Neural crest cell (in vitro differentiated cells): ENCODE measurements at places on chromosomes 3 and 15.

DNA sequence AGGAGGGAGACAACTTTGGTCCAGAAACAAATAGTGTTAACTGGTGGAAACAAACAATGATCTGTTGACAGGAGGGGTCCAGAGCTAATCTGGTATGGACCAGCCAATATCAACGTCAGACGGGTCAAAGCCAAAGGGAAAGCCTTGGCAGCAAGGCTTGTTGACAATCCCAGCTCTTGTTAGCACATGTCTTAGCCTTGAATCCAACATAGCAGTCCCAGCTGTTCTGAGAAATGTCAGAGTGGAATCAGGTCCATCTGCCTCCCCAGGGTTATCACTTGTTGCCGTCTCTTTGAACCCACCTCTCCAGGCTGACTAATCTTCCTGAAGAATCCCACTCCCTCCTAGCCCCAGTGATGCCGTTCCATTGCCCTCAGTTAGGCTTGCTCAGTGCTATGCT lies 404.6 kb upstream of the MCTP2 start:
- no peaks in the 10 kb centered on the region for H3K36me3 ChIP-seq
- peaks cover 18% of the 10 kb centered on the region for H3K4me1 ChIP-seq
- DNase-seq: no peak
- H3K27ac ChIP-seq: no peak overlapping the region
- H3K4me3 ChIP-seq: no peak overlapping the region

DNA sequence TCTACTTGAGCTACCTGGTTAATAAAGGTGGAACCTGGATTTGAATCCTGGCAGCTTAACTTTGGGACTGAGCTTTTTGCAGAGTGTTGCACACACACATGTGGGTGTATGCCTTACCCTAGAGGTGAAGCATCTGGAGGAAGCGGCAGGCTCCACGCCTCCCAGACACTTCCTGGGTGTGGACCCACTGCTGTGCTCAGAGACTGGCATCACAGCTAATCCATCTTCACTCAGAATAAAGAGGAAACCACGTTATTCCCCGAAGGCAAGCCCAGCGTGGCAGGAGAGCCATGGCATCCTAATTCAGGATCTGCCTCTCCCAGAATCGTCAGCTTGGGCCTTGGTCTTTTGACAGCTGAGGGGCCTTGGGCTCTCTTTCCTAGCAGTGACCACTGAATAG lies 25.5 kb downstream of the CCDC13 start:
- H3K36me3 ChIP-seq: no peaks in the 10 kb centered on the region
- no peak overlapping the region for H3K27ac ChIP-seq
- no peaks in the 10 kb centered on the region for H3K4me1 ChIP-seq
- no peaks in the 10 kb centered on the region for H3K27me3 ChIP-seq

DNA sequence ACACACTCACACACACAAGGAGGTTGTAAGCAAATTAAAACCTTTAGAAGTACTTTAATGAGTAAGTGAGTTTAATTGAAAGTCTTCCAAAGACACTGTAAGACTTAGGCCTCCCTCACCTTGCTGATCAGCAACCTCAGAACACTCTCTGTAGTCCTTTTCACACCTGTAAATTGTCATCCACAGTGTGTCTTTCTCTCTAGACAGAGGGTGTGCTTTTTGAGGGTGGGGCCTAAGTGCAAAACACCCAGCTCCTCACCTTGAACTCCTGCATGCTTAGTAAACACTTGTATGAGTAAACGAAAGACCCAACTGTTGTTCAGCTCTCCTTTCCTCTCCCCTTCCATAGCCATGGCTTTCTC lies 183.2 kb upstream of the IL12A start:
- no peak overlapping the region for H3K27ac ChIP-seq
- no peak overlapping the region for H3K4me3 ChIP-seq
- no peaks in the 10 kb centered on the region for H3K27me3 ChIP-seq
- H3K36me3 ChIP-seq: no peaks in the 10 kb centered on the region

DNA sequence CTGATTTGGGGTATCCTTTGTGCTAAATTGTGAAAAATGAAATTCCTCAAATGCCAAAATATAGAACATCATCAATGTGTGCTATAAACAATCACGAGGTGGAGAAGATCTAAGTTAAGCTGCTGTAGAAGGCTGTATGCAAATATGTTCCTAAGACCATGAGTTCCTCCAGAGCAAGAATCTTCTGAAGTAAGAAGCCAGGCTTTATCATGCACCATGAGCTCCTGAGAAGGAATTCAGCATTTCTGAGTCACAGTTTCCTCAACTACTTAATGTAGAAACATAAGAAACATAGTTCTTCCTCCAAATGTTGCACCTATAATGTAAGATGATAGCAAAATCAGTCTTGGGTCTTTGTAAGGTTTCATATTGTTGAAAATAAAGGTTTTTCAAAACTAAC lies 241.7 kb upstream of the MDFIC2 start:
- no peaks in the 10 kb centered on the region for H3K4me1 ChIP-seq
- H3K36me3 ChIP-seq: no peaks in the 10 kb centered on the region
- no peak for DNase-seq
- no peak overlapping the region for H3K27ac ChIP-seq
- H3K27me3 ChIP-seq: no peaks in the 10 kb centered on the region

DNA sequence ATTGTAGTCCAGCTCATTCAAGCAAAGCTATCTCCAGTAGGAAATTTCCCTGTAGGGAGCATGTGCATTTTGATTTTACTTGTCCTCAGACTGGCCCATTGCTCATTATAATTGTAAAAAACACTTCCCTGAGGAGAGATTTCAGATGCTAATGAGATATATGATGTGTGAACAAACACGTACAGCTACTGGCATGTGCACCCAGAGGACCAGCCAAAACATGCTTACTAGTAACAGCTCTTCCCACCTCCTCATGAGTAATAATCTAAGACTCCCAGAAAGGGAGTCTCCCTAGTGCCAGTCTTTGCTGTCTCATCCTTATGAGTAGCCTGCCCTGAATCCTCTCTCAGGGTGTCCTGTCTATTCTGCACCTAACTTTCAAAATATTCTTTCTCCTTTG lies 43.4 kb downstream of the FBXO22 start:
- no peaks in the 10 kb centered on the region for H3K4me1 ChIP-seq
- H3K27me3 ChIP-seq: no peaks in the 10 kb centered on the region
- DNase-seq: no peak
- no peaks in the 10 kb centered on the region for H3K36me3 ChIP-seq
- no peak overlapping the region for H3K27ac ChIP-seq
- H3K4me3 ChIP-seq: no peak overlapping the region

DNA sequence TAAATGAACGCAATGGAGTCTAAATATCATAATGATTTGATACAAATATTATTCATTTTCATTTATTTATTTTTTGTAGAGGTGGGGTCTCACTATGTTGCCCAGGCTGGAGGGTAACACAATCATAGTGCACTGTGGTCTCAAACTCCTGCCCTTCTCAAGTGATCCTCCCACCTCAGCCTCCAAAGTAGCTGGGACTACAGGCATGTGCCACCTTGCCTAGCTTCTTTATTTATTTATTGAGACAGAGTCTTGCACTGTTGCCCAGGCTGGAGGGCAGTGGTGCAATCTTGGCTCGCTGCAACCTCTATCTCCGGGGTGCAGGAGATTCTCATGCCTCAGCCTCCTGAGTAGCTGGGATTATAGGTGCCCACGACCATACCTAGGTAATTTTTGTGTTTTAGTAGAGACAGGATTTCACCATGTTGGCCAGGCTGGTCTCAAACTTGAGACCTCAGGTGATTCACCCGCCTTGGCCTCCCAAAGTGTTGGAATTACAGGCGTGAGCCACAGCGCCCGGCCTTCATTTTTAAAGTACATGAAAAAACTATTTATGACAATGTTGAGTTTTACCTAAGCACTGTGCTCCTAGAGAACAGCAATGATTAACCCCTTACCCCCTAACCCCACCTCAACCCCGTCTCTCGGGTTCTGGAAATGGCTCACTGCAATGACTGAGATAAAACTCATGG lies 4.0 kb upstream of the AEN start:
- H3K4me3 ChIP-seq: no peak overlapping the region
- peaks cover 35% of the 10 kb centered on the region for H3K4me1 ChIP-seq
- peaks cover 11% of the 10 kb centered on the region for H3K27me3 ChIP-seq
- H3K27ac ChIP-seq: no peak overlapping the region
- no peaks in the 10 kb centered on the region for H3K36me3 ChIP-seq

DNA sequence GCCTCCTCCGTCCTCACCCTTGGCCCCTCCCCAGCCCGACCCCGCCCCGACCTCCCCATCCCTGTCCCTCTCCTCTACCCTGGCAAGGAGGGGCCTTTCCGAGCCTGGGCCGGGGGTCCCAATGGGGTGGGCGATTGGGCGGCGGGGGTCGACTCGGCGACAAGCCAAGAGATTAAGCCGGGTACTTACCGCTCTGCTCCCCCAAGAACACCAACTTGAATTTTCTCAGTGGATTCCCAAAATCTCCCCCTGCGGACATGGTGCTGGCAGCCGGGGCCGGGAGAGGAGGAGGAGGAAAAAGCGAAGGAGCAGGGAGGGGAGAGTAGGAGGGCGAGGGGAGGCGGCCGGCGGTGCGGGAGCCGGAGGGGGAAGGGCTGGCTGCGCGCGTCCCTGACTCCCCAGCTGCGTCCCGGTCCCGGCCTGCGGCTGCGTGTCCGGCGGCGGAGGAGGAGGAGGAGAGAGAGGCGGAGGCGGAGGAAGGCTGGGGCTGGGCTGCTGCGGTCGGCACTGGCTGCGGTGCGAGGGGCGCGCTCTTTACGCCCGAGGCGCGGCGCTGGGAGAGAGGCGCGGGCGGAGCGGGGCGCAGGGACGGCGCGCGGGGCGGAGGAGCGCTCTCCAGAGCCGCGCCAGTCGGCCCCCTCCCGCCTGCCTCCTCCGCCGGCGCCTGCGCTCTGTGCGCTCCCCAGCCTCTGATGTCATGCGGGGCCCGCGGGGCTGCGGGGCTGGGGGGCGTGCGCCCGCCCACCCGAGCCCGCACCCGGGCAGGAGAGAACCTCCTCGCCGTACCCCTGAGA lies at the start of gene RAB6B:
RAB6B (minus strand) TSS at position 675 of the 794 bp plus-strand sequence; CDS start at position 259, 416 bp downstream.
- H3K36me3 ChIP-seq: no peaks in the 10 kb centered on the region
- peak; percentile 45 for DNase-seq
- H3K4me1 ChIP-seq: peaks cover 4% of the 10 kb centered on the region
- H3K27ac ChIP-seq: peak within 1 kb of the TSS; percentile 35

DNA sequence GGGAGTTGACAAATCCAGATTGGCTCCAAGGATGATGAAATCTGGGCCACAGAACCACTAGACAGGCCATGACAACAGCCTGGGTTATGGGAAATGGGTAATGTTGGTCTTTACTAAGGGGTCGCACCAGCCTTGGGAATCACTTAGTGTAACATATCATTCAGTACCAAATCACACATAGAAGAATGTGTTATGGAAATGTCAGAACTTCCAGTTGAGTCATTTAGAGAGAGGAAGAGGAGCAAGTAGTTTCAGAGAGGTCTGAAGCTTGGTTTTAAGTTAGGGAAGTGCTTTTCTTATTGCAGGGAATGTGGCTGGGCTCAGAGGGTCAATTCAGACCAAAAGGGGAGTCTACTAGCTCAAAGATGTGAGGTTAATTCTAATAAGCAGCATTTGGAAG lies 241.6 kb upstream of the ZPLD1 start:
- DNase-seq: no peak
- H3K4me3 ChIP-seq: no peak overlapping the region
- no peak overlapping the region for H3K27ac ChIP-seq
- H3K4me1 ChIP-seq: no peaks in the 10 kb centered on the region
- no peaks in the 10 kb centered on the region for H3K36me3 ChIP-seq

GRCh38 chr3:8856071-8856470 lies 86.7 kb upstream of the OXTR start:
- peaks cover 5% of the 10 kb centered on the region for H3K36me3 ChIP-seq
- H3K4me1 ChIP-seq: no peaks in the 10 kb centered on the region
- no peaks in the 10 kb centered on the region for H3K27me3 ChIP-seq
- DNase-seq: no peak
- H3K4me3 ChIP-seq: no peak overlapping the region

GRCh38 chr15:88476635-88477060 lies 9.1 kb downstream of the MRPS11 start:
- no peaks in the 10 kb centered on the region for H3K27me3 ChIP-seq
- H3K4me3 ChIP-seq: no peak overlapping the region
- H3K36me3 ChIP-seq: peaks cover 2% of the 10 kb centered on the region
- no peak overlapping the region for H3K27ac ChIP-seq

- H3K27me3 ChIP-seq: peaks cover 18% of the 10 kb centered on the region
- H3K27ac ChIP-seq: peak overlapping the region; percentile 78
- H3K36me3 ChIP-seq: no peaks in the 10 kb centered on the region
- H3K4me1 ChIP-seq: peaks cover 76% of the 10 kb centered on the region
- DNase-seq: no peak
Observed at GRCh38 chr15:74222240-74223119, 13.6 kb upstream of the CCDC33 start.

- H3K27ac ChIP-seq: no peak overlapping the region
Observed at GRCh38 chr15:34119291-34119690, 17.4 kb downstream of the PGBD4 start.

DNA sequence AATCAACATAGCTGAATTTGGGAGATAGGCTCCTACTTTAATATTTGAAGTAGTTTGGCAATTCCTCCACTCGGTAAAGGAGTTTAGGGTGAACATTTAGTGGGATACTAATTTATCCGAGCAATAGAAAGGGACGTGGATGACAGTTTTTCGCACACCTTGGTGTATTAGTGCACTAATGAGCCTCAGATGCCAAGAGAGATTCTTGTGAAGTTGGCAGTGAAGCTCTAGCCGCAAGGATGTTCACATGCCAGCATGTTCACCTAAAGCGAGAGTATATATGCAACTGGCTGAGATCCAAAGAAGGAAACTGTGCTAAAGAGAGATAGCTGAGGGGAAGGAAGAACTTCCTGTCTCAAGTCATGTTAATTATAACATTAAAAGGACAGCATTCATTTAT lies 58.5 kb downstream of the TGFBR2 start:
- peaks cover 4% of the 10 kb centered on the region for H3K36me3 ChIP-seq
- H3K27me3 ChIP-seq: no peaks in the 10 kb centered on the region
- peaks cover 54% of the 10 kb centered on the region for H3K4me1 ChIP-seq
- H3K27ac ChIP-seq: no peak overlapping the region

GRCh38 chr15:59536553-59536952 lies 75.0 kb upstream of the GCNT3 start:
- H3K27me3 ChIP-seq: peaks cover 14% of the 10 kb centered on the region
- H3K4me1 ChIP-seq: peaks cover 5% of the 10 kb centered on the region
- H3K4me3 ChIP-seq: no peak overlapping the region
- H3K36me3 ChIP-seq: no peaks in the 10 kb centered on the region
- H3K27ac ChIP-seq: no peak overlapping the region

GRCh38 chr3:123634149-123635051 lies 49.5 kb upstream of the HACD2 start:
- H3K4me1 ChIP-seq: peaks cover 59% of the 10 kb centered on the region
- DNase-seq: no peak
- H3K36me3 ChIP-seq: peaks cover 6% of the 10 kb centered on the region
- no peaks in the 10 kb centered on the region for H3K27me3 ChIP-seq
- H3K4me3 ChIP-seq: no peak overlapping the region

- peaks cover 62% of the 10 kb centered on the region for H3K4me1 ChIP-seq
- no peak for DNase-seq
- no peaks in the 10 kb centered on the region for H3K27me3 ChIP-seq
- H3K36me3 ChIP-seq: no peaks in the 10 kb centered on the region
- H3K27ac ChIP-seq: no peak overlapping the region
- no peak overlapping the region for H3K4me3 ChIP-seq
Observed at GRCh38 chr3:54940971-54941370, 13.1 kb upstream of the LRTM1 start.

DNA sequence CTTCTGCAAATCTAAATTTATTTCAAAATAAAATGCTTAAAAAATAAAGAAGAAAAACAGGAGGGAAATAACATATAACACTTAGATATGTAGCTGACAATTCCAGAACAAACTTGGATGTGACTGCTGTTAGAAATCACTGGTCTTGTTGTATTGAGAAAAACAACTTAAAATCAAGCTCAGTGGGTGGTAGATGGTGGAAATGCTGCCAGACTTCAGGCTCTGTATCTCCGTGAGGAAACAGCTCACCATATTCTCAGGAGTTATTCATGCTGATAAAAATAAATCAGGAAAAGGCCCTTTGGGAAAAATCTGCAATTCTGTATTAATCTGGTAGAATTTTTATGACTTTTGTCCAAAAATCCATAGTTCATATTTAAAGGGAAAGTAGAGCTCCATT lies 477.6 kb downstream of the RAP2B start:
- no peaks in the 10 kb centered on the region for H3K4me1 ChIP-seq
- no peak overlapping the region for H3K4me3 ChIP-seq
- no peak overlapping the region for H3K27ac ChIP-seq
- H3K36me3 ChIP-seq: no peaks in the 10 kb centered on the region
